AG04449 (cell line): ENCODE measurements at places on chromosomes 4 and X.
A peak's percentile ranks its signal among the peaks of the same experiment; 100 is the strongest.

- DNase-seq = no peak
These were observed 966.6 kb upstream of the SLIT2 start for GRCh38 chr4:19285146-19285545.

GRCh38 chr4:122604146-122604545 is 16.7 kb downstream of the IL21 start:
- no peak for DNase-seq

GRCh38 chr4:158161551-158162354 is 11.1 kb downstream of the GASK1B start:
- DNase-seq = no peak

DNA sequence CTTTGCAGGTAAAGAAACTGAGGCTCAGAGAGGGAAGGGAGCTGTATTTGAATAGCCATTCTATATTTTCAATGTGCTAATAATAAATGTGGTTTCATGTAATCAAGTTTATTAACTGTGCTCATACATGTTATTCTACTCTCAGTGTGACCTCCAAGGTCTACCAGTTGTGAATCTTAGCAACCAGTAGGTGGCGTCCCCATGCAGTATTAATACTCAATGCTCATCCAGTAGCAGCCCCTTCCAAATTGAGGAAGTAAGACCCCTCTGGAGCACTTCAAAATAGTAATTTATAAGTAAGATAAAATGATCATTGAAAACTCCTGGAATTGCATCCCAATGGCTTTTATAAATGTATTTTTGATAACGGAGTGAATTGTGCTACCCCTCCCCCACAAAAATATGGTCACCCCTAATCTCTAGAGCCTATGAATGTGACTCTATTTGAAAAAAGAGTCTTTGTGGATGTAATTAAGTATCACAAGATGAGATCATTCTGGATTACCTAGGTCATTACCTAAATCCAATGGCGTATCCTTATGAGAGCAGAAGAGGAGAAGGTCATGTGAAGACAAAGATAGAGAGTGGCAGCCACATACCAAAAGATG is 20.4 kb upstream of the SEPSECS start:
- DNase-seq = no peak

DNA sequence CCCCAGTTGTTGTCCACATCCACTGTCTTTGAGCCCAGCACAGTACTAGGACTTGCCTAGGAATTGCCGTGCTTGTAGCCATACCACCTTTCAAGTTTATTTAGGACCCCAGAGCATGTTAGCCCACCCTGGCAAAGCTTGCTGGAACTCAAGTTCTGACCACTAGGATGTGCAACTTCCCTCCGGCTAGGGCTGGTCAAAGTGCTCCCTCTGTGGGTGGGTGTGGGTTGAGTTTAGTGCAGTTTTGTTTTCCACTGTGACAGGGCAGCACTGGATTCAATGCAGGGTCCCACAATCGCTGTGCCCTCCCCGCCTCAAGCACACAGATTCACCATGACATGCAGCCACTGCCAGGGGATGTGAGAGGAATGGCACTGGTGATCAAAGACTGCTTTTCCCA is 96.0 kb downstream of the RASGEF1B start:
- DNase-seq = no peak

DNA sequence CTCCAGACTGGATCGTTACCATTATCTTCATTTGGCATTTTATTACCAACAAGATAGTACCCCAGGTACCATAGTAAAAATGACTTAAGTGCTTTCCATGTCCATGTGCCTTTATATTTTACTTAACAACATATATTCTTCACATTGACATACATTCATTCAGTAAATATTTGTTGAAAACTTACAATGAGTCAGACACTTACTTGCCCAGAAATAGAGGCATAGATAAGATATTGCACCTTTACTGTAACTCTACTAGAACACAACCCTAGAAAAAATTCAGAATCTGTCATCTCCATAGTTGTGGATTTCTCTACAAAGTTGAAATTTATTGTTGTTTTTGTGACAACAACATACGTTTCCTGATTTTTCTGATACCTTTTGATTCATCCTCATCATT is 640.6 kb downstream of the RPA4 start:
- DNase-seq = no peak

- DNase-seq = peak; percentile 7
These were observed 45.9 kb upstream of the NUDT6 start for GRCh38 chr4:122968227-122968812.

DNA sequence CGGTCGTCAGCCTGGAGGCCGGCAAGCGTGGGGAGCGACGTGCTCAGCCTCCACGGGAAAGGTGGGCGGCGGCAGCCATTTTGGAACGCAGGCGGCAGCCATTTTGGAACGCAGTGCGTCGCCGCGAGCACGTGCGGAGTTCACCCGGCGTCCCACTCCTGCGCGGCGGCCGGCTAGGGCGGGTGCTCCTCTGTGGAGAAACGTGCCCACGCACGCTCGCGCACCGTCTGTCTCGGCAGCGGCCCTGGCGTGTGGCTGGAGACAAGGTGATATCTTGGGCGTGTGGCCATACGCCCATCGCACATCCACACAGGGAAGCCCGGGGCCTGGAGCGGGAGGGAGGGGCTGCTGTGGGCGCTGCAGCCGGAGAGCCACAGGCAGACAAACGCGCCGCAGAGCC is 21.1 kb downstream of the CPLX1 start:
- DNase-seq = no peak

GRCh38 chr4:96833831-96834230 is 993.9 kb downstream of the PDHA2 start:
- no peak for DNase-seq
